ENCODE measurements at places on chromosomes 6 and 20.

DNA sequence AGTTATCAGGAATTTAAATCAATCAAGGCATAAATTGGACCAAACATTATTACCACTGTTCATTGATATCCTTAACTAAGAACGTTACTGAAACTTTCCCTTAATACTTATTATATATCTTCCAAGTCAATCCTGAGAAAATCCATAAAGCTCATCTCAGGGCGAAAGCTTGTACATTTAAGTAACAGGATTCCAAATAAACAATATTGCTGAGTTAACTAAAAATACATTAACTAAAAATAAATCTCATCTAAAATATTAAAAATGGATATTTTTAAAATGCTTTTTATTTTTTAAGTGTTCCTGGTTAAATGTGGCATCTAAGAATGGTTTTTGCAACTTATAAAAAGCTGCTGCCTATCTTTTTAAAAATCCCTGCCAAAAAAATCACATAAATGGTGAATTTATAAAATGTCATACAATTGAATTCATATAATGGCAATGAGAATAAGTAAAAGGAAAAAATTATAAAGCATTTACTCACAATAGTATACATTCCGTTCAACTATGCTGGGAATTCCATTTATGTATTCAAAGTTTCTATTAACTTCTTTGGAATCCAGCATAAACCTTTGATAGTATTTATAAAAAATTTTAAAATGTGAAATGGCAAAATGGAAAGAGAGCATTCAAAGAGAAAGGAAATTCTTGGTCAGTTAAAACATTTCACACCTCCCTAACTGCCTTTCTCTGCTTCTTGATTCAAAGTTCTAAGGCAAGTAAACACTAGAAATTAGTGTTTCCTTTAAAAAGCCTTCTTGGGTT lies 20.8 kb upstream of the GMDS start:
- DNase-seq, result no peak

GRCh38 chr20:57473246-57474048 lies 51.5 kb downstream of the CTCFL start:
- DNase-seq, result peak; percentile 21

DNA sequence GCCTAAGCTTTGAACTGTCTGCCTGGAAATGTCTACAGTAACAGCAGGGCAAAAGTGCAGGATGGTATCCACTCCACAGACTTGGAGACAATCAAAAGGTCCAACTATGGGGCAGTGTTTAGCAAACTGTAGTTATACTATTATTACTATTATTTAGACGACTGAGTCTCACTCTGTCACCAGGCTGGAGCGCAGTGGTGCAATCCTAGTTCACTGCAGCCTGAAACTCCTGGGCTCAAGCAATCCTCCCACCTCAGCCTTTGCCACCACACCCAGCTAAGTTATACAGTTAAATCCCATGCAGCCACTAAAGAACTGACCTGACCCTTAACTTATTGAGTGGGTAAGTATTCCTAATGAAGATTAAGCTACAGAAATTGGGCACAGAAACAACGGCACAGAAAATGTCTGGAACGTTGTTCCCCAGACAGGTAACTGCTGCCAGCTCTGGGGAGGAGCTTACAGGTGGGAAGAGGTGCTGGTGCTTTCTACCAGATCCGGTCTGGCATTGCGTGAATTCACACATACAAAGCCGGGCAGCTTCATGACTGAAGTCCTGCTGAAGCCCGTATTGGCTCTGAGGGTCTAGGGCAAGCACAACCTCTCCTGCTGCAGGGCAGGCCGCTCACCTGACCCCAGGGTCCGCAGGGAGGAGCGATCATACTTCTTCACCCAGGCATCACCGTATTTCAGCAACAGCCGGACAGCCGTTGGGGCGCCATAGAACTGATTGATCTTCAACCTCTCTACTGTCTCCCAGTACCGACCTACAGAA lies 27.0 kb upstream of the APMAP start:
- DNase-seq, result no peak

GRCh38 chr6:145704143-145704781 lies 31.1 kb downstream of the EPM2A start:
- DNase-seq, result peak; percentile 9

GRCh38 chr6:18360188-18360587 lies 27.0 kb upstream of the RNF144B start:
- no peak for DNase-seq

DNA sequence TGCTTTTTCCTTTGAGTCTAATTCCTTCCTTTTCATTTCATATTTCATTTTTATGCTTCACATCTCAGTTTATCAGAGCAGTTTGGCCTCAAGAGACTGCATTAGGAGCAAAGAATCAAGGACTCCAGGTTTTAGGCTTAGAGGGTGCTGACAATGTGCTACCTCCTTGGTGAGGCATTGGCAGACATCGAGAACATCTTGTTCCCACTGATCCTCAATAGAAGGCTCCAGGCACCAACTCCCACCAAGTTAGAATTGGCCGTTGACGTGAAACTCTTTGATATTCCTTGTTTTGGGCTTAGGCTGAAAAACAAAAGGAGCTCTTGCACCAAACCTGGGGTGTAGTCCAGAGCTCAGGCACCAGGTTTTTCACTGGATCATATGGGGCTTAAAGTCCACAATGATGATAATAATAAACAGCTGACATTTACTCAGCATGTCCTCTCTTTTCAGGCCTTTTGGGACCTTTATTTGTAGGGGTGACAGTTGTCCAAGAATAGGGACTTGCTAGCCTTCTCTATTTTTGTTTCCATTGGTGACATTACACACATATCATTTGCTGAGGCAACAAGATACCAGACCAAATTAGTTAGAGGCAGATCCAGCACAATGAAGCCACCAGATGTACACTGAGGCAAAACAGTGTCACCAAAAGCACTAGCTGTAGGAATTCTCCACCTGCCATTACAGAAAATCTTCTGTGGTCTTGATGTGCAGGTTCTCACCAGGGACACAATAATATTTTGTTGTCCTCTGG lies 81.0 kb upstream of the ENPP5 start:
- no peak for DNase-seq

GRCh38 chr6:25660512-25660911 lies 8.5 kb downstream of the SCGN start:
- DNase-seq, result no peak

- DNase-seq, result peak; percentile 86
Measured at GRCh38 chr20:38805502-38805957, at the start of gene PPP1R16B. PPP1R16B (plus strand) TSS chr20:38805697; CDS start chr20:38835926, 30,229 bp downstream.

GRCh38 chr6:968791-969190 lies 275.9 kb upstream of the EXOC2 start:
- DNase-seq, result no peak

- DNase-seq, result no peak
Measured at GRCh38 chr6:83252719-83253118, 59.6 kb downstream of the RWDD2A start.

- DNase-seq, result no peak
Measured at GRCh38 chr20:33309631-33310030, 26.6 kb downstream of the BPIFB1 start.

DNA sequence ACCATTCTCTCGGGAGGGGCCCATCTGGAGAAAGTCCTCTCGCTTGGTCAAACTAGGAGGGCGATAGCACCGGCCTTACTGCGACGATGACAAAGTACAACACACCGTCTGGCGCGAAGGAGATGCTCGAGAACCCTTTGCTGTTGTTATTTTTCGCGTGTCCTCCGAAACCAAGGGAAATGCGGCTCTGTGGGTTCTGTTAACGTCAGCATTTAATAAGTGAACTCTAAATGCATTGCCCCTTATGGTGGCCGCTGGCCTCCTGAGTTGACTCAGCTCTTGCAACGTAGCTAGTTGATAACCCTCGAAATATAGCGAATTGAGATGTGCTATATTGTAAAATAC lies 577 bp upstream of the SCAND1 start:
- peak; percentile 54 for DNase-seq

DNA sequence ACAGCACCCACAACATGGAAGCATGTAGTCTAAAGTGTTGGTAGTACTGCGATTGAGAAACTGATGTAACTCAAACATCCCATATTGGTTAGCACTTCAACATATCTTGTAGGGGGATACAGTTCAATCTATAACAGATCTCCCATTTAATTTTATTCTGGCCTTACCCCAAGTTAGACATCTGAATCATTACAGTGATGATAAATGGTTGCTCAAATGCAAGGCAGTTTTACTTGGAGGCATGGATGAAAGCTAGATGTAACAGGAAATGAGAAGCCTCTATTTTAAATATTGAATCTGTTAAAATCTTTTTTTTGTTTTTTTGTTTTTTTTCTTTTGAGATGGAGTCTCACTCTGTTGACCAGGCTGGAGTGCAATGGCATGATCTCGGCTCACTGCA lies 44.2 kb upstream of the FAM50B start:
- DNase-seq, result no peak

DNA sequence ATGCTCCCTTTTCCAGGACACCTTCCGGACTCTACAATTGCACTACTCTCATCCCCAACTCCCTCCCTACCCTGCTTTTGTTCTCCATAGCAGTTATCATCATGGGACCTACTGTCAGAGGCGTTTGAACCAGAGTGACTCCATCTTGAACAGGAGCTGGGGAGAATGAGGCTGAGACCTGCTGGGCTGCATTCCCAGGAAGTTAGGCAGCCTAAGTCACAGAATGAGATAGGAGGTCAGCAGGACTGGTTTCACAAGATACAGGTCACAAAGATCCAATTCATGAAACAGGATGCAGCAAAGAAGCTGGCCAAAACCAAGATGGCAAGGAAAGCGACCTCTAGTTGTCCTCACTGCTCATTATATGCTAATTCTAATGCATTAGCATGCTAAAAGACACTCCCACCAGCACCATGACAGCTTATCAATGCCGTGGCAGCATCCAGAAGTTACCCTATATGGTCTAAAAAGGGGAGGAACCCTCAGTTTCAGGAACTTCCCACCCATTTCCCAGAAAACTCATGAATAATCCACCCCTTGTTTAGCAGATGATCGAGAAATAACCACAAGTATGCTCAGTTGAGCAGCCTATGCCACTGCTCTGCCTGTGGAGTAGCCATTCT lies 15.6 kb downstream of the SLC13A3 start:
- DNase-seq, result no peak

DNA sequence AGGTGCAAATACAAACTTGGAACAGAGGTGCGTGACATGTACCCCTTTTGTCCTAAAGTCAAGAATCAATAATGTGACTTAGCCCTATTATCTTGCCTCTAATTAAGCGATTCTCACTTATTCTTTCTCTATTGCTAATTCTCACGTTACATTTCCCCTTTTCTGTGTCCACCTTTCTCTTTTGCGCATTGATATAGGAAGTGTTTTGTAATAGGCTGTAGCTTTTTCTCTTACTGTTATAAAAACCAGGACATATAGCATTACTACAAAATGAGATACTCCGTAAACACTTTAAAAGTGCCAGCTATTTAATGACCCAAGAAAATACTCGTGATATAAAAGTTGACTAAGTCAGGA lies 669 bp upstream of the TMEM30A start:
- DNase-seq, result no peak

DNA sequence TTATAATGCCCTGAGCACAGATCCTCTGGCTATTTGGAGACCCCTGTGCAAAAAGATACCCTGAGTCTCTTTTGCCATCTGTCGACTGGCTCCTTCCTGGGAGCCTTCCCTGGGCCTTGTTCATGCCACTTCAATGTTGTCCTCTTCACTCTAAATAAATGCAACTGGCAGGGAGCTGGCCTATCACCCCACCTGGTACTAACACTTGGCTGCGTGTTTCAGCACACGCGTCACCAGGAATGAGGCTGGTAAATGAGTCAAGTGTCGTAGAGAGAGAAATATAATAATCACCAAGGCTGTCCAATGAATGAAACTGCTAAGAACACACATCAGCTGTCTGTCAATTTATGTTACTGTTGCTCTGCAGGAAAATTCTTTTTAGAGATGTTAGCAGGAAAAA lies 374.6 kb upstream of the JARID2 start:
- DNase-seq, result no peak

DNA sequence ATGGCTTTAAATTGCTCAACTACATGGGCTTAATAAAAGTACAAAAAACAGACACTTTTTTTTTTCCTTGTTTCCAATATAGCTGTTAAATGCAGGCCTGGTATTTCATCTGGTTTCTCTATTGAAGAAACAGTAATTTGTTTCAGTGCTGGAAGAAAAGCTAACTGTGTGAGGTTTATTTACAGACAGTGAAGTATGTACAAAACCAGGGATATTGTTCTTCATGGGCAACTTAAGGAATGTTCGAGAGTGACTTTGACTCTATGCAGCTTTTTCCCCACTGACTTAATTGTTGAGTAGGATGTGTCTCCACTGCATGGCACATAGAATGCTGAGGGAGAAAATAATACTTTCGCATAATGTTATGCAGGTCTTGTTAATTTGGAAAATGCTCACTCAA lies 31.0 kb upstream of the PRL start:
- no peak for DNase-seq

DNA sequence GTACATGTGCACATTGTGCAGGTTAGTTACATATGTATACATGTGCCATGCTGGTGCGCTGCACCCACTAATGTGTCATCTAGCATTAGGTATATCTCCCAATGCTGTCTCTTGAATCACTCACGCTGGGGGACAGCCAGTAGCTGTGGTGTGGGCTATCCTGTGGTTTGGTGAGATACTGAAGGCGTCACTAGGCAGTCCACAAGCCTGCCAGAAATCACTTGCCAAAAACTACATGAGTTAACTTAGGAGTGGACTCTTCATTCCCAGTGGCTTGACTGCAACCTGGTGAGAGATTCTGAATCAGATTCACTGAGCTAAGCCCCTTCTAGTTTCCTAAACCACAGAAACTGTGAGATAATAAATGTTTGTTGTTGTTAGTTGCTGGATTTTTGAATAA lies 191.3 kb downstream of the TSHZ2 start:
- no peak for DNase-seq

GRCh38 chr6:137655291-137655690 lies 161.1 kb upstream of the OLIG3 start:
- DNase-seq, result no peak

DNA sequence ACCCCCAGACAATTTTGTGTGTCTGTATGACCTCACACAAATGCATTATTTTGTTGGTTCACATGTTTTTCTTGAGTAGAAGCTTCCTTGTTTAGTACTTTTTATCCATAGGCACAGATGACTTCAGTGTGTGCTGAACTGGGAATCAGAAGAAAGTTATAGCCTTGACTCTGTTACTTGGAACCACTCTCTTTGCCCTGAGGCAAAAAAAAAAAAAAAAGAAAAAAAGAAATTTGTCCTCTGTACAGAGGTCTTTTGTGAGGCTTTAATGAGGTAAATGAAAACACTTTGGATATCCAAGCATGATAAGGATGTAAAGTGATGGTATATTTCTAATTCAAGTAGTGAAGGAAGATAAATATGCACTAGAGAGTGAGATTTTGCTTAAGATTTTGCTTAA lies 51.9 kb downstream of the TRMT11 start:
- DNase-seq, result no peak

DNA sequence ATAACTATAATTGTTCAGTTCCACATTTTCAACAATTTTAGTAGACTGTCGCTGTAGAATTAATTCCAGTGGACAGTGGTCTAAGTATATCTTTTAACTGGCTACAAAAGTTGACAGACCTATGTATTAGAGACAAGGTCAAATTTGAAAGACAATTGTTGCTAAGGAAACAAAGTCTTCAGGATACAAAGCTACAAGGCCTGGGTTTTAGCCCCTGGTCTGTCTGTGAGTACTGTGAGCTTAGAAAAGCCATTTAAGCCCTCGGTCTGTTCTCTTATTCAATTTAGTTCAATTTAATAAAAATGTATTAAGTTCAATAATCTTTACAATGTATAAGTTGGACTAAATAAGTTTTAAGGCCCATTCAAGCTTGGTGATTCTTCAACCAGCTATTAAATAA lies 352.5 kb downstream of the HDGFL1 start:
- DNase-seq, result no peak
